ENCODE measurements at places on chromosomes 6 and 20.

- no peak for DNase-seq
Observed at GRCh38 chr20:51610761-51611624, 68.5 kb upstream of the NFATC2 start.

DNA sequence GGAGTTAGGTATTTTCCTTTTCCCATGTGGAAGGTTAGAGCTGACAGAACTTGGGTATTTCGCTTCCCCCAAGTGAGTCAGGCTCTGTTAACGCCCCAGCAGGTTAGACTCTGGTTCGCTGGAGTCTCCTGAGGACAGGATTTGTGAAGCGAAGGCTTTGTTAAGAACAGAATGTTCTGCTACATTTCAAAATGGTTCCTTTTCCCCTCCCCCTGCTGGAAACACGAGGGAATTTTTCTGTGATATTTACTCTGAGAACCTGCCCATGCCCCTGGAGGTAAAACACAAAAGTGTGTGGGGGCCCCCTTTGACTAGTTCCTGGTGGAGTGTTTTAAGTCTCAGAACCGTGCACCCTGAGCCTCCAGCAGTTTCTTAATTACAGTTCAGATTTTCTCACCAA, 731.4 kb upstream of the CITED2 start:
- DNase-seq = no peak

- no peak for DNase-seq
Observed at GRCh38 chr6:67759001-67759400, 876.1 kb upstream of the ADGRB3 start.

DNA sequence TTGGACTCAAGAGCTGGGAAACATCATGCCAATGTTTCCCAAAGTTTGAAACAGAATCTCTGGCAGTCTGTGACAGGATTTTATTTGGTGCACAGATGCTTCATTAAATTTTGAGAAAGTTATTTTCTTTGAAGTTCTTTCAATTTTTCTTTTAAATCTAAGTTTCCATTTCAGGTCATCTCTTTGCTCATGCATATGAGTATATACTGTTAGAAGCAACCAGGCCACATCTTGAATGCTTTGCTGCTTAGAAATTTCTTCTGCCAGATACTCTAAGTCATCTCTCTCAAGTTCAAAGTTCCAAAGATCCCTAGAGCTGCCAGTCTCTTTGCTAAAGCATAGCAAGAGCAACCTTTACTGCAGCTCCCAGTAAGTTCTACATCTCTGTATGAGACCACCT, 59.1 kb upstream of the CCDC28A start:
- DNase-seq = no peak

DNA sequence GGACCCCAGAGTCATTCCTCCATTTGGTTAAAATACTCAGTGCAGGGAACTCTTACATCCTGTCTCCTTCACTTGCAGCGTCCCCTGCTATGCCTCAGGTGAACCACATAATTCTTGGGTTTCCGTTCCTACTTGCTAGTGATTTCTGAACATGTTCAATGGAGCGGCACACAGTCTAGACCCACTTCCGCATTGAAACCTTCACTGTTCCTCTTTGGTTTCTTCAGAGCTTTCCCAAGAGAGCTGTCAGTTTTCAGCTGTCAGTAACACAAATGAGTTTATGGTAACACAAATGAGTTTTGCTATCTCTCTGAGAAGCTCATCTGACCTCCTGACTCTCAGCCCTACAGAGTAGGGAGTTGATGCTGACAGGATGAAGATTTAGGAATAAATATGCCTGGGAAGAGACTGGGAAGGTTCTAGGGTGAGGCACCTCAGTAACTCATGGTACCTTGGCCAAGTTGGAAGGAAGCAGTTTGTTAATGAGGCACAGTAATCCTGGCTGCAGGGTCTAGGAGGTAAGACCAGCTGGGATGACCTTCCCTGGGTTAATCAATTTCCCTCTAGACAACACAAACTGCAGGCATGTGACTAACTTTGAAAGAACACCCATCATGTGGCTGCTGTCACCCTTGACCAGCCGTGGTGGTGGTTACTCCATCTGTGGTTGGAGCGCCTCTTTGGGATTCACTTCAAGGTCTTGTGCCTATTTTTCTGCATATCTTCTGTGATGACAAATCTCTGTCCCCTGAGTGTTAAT, 5.4 kb downstream of the SYS1 start:
- DNase-seq = no peak

DNA sequence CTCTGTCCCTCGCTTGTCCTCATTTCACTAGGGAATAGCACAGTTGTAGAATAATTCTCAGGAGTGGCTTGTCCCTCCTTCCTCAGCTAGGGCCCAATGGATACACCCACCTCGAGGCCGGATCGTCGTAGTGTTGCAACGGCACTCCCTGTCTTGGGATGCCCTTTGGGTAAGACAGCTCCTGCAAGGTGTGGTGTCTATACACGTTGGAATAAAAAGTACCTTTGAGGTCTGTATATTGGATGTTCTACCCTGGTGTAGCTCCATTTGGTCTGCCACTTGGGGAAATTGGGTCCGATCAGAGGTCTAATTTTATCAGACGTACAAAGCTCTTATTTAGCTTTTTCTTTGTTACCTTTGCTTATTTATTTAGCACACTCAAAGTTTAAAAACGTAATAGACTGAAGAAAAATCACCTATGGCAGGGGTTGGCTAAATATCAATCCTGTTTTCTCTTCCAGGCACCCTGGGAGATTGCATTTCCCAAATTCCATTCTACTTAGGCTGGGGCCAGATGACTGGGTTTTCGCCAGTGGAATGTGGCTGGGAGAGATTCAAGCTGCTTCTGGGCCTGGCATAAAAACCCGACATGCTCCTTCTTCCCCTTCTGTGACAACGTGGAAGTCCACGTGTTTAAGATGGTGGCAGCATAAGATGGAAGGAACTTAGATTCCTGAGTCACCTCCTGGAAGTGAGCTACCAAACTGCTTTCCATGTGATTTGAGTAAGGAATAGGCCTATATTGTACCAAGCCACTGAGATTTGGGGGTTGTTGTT, 82.3 kb upstream of the CD83 start:
- no peak for DNase-seq

DNA sequence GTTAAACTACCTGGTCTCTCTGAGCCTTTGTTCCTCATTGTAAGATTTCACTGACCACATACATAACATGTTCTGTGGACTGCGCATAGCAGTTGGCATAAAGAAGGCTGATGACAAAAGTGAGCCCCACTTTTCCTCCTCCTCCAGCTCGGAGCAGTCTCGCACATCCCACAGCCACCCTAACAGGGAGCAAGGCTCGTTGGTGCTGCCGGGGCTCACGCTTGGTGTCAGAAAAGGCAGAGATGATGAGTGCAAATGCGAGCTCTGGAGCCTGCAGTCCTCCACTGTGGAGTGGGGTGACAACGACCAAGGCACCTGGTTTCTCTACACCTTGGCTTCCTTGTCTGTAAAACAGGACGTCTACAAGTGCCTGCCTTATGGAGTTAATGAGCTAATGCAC, 9.7 kb downstream of the TGM3 start:
- no peak for DNase-seq

DNA sequence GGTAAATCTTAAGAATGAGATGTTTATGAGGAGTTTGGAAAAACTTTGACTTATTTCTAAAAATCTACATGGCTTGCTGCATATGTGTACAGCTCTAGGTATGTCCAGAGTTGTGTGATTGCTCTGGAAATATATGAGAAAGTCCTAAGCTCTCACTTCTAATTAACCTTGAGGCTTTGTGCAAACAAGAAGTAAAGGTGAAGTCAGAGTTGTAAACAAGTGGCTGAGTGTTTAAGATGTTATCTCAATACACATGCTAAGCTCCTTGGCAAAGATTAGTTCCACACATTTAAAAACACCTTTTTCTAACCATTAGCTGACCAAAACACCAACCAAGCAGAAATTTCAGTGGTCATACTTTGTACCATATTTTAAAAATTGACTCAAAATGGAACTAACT, 684.2 kb downstream of the HTR1B start:
- DNase-seq = no peak

DNA sequence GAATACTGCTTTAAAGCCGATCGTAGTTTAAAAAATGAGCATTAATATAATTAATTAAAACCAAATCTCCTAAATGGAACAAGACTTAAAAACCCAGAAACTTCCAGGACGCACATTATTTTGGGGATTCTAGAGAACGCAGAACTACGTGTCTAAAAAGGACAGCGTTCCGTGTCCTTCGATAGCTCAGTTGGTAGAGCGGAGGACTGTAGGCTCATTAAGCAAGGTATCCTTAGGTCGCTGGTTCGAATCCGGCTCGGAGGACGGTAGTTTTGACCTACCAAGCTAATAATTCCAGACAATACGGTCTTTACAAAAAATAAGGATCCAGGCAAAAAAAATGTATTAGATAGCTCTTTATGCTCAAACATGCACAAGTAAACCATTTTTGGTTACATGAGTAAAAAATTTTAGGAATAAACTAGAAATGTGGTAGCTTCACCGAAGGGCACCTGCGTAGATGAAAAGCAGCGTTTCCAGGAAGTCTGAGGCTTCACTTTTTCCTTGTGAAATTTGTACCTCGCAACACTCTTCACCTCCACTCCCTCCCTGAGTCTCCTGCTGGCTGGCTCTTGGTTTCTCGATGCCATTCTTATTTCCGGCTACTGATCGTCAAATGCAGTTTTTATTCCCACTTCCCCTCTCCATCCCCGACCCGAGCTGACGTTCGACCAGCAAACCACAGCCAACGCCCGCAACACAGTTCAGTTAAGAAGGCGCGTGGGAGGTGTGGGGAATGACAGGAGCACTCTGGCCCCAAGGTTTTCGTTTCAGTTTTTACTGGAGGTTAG, 19.6 kb upstream of the ABT1 start:
- DNase-seq = no peak

DNA sequence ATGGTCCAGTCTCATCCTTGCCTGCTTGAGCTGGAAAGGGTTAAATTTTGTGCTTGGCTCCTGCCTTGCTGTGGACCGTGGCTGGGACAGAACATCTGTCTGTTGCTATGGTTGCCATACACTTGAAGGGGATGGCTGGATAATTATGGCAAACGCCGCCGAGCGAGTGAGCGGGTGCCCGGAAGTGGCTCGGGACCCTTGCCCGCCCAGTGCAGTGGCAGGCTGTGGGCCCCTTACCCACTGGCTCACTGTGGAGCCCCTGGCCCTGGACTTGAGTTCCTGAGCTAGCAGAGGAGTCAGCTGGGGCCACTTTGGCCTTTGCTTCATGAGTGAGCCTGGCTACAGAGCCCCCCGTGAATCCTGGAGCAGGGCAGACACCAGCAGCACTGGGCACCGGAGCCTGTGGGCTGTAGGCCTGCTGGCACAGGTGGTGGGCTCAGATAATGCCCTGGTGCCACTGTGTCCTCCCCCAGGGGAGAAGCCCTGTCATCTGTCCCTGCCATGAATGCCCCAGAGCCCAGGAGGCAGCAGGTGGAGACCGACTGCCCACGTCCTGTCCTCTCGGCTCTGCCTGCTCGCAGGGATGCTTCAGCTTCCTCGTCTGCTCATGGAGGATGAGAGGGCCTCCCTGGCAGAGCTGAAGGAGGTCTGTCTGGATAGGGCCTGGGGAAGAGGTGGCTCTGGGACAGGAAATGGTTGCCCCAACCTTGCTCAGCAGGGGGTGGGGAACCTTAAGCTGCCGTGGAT, 25.5 kb upstream of the NOL4L start:
- DNase-seq = no peak

DNA sequence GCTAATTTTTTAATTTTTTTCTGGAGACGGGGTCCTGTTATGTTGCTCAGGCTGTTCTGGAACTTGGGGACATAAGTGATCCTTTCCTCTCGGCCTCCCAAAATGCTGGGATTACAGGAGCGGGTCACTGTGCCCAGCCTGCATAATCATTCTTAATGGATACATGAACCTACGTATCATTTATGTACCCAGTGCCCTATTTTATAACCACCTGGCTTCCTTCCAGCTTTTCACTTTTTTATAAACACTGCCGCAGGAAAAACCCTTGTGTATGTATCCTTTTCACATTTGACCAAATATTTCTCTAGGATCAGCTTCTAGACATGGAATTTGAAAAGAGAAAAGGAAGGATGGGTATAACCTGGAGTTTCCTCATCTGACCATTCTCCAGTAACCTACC, 85.6 kb upstream of the RIN2 start:
- DNase-seq = no peak

GRCh38 chr6:143872201-143872600, 7.9 kb downstream of the ZC2HC1B start:
- no peak for DNase-seq

DNA sequence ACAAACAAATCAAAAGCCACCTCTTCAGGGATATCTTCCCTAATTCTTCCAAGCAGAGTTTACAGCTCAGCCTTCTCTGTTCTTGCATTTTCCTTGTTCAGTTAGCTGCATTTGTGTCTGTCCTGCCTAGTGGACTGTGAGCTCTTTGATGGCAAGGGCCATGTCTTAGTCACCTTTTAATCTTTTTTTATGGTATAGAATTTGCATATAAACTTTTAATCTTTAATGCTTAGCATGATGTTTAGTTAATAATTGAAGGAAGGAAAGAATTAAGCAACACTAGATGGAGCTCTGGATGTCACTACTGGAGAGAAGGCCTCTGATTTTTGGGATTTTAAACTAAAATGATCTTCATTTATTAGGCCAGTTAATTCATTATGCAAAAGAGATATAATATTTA, 12.1 kb downstream of the PPP2R5D start:
- DNase-seq = no peak

- DNase-seq = no peak
Observed at GRCh38 chr20:13990465-13990864, at the start of gene SEL1L2. Gene SEL1L2, minus strand, starts transcription at chr20:13990614. Its CDS starts 80 bp downstream, at chr20:13990534.

DNA sequence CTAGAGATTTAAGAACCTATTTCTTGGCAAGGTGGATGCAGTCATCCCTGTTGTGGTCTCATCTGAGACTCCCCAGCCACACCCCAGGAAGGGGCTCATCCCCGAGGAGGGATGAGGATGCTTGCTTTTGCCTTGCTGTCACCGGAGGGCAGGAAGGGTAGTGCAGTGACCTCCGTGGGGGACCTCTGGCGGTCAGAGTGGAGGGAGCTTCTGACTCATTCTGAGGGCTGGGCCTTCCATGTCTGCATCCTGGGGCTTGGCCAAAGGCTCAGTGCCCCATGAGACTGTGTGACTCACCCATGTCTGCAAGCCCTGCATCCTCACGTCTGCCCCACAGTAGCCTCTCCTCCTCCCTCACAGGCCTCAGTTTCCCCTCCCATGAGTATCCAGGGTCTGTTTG, 38.7 kb downstream of the UQCC2 start:
- no peak for DNase-seq

DNA sequence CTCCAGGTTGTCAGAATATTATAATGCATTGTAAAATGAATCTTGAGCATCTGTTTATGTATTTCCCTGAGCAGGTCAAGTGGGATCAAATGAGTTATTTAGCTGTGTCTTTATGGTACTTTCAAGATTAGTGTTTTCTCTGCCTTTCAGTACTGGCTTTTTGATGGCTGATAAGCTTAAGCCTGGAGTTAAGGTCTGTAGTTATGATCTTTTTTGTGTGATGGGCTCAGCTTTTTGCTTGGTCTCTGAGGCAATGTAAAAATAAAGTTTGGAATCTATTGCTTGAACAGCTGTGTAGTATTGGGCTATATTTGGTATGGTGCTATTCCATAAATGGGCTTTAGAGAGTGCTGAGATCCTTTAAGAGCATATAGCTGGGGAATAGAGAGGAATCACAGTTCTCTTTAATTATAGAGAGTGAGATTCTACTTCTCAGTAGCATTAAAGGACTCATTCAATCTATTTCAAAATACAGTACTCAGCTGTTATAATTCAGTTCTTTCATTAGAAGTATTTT, 40.7 kb downstream of the ZNF451 start:
- DNase-seq = no peak

GRCh38 chr6:139388384-139388783, 13.9 kb upstream of the CITED2 start:
- DNase-seq = no peak

GRCh38 chr6:125974214-125974866, 12.0 kb upstream of the TRMT11 start:
- no peak for DNase-seq

GRCh38 chr20:38927902-38928578, 1.8 kb downstream of the FAM83D start:
- no peak for DNase-seq
